ENCODE measurements at places on chromosomes 1 and 21.

GRCh38 chr1:61708953-61709907, 15.7 kb downstream of the TM2D1 start:
- DNase-seq, result no peak

DNA sequence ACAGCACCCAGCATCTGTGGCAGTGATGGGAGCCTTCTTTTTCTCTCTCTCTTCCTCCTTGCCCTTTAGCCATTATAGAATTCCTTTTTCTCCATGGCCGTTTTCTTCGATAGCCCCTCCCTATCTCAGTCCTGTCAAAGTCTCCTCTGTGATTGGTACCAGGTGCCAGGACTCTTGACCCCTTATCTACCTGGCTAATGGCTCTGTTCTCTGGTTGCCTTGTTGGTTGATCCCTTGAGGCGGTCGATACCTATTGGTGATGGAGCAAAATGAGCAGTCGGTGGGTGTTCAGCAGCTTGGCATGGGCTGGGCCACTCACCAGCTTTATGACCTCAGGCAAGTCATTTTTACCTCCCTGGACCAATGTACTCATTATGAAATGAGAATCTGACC, 2.0 kb downstream of the ATF3 start:
- no peak for DNase-seq

- no peak for DNase-seq
These were observed 3.4 kb downstream of the KRTAP10-12 start for GRCh38 chr21:44700101-44701022.

DNA sequence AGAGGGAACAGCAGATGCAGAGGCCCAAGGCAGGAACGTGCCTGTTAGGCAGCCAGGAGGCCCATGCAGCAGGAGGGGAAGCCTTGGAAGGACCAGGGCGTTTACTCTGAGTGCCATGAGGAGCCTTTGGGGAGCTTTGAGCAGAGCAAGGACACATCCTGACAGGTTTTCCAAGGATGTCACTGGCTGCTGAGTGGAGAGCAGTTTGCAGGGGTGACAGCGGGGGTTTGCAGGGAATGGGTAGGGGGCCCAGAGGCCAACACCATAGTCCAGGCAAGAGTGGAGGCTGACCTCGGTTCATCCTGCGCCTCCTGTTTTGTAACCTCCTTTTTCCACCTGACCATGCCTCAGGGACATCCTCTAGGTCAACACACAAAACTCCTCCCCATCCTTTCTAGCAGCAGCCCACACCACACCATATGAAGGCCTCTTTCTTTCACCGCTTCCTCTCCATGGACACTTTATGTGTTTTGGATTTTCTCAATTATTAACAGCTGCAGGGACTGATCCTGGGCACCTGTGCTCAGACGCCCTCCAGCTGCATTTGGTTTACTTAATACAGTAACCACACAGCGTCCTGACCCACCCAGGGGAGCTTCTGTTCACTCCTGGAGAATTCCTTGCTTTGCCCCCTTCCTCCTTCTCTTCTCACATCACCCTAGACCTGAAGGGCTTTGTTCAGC, 528.5 kb downstream of the MATN1 start:
- DNase-seq, result no peak

DNA sequence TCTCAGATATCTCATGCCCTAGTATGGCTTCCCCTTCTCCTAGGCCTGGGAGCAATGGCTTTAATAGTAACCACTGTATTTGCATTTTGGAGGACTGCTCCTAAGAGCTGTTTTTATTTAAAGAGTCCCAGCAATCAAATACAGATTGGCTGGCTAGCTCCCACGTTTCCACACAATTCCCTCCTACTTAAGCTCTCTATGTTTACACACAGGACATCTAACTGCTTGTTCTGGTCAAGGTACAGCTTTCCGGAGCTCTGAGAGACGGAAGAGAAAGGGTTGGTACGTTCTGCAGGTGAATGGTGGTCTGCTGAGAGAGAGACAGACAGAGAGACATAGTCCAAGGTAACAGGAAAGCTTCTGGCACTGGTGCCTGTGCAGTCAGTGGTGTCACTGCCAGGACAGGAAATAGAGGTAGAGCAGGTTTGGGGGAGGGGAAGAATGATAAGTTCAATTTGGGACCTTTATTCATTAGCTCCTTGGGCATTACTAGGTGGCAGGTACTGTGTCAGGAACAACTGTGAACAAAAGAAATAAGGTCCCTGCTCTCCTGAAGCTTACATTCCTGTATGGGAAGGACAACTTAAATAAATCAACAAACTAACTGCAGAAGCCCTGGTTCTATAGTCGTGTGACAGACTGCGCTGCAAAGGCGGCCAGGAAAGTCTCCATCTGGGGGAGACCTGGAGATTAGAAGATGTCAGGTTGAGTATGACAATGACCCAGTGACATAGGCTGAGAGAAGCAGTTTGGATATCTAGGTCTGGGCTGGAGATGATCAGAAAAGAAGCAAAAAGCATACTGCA, 1.2 kb upstream of the SLC25A33 start:
- no peak for DNase-seq

GRCh38 chr1:112998592-112999235, 42.7 kb upstream of the SLC16A1 start:
- DNase-seq, result no peak

- DNase-seq, result no peak
These were observed 18.2 kb upstream of the PPP2R5A start for GRCh38 chr1:212267017-212267416.

DNA sequence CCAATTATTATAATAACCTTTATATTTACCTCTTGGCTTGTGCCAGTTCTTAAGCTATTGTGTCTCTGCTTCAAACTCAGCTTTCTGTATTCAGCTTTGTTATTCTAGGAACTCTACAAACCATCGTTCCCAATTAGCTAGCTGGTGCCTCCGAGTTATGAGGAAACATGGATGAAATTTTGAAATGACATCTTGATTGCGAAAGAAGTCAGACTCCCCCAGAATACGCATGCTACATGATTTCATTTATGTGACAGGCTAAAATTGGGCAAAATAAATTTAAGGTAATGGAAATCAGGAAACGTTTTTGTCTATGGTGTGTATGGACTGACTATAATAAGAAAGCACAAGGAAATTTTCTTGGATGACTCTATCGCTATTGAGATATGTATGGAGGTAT, 256.8 kb upstream of the NCAM2 start:
- no peak for DNase-seq

DNA sequence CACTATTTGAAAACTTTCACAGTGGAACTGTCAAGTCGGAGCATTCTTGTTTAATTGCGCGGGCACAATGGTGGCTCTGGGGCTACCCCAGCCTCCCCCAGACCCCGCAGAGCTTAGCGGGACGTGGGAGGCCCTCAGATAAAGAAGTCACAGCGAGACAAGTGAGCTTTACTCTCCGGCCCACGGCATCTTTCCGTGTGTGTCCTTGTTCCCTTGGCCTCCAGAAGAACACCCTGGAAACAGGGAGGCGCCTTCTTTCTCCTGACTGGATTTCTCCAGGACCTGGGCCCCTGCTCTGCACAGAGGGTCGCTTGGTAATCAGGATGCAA, 382.8 kb downstream of the RRAGC start:
- DNase-seq, result no peak

GRCh38 chr1:220999872-221000863, 120.9 kb downstream of the HLX start:
- DNase-seq, result no peak

DNA sequence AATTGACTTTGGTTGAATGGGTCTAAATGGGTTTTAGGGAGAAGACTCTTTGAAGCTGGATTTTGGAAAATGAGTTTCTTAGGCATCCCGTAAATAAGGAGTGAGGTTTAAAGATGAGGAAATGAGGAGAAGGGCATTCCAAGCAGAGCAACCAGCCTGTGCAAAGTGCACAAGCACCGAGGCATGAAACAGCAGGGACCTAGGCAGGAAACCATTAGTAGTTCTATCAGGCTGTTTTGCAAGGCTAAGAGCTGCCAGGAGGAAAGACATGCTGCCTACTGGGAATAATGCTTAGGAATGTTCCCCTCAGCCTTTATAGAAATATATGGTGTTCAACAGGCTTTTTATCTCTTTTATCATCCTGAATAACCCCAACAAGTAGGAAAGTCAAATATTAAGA, 153.1 kb upstream of the FGGY start:
- DNase-seq, result no peak

GRCh38 chr1:34746785-34747637, 7.8 kb upstream of the GJB5 start:
- no peak for DNase-seq

DNA sequence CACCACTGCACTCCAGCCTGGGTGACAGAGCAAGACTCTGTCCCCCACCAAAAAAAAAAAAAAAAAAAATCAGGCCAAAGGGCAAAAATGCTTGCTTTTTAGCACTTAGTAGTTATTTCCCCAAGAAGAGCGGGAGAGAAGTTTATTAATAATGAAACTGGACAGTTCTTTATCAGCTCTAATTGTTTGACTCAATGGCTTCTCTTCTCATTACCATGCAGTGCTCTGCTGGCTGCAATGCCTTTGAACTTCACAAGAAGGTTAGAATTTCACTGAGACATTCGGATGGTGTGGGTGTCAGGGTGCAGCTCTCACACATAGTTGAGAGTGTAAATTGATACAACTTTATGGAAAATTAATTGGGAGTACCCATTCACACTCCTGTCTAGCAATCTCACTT, 63.7 kb downstream of the EDARADD start:
- peak; percentile 17 for DNase-seq

DNA sequence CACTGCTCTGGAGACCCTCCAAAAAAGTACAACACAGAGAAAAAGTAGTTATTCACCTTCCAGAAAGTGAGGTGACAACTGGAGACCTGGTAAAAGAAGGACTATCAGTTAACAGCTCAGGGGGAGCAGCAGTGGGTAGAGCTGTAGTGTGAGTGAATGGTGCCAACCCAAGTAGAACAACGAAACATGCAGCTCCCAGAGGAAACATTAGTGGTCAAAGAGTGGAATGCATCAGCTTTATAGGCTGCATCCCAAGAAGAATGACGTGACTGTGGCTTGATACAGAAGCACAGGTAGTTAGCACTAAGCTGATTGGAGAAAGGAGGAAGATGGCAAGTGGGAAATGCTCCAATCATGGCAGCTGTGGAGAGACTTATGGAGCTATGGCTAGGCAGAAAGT, 275.7 kb upstream of the CAMK1G start:
- DNase-seq, result no peak

- DNase-seq, result no peak
These were observed 103.7 kb downstream of the SLC16A1 start for GRCh38 chr1:112852276-112852675.

- DNase-seq, result peak; percentile 73
These were observed at the start of gene GLMP for GRCh38 chr1:156295391-156295947. Gene GLMP (minus strand): TSS chr1:156295679. CDS start chr1:156295645, 34 bp downstream.

- DNase-seq, result no peak
These were observed 107.0 kb downstream of the SLC5A9 start for GRCh38 chr1:48329486-48329885.
